ENCODE measurements at places on chromosomes 3 and 15. TPM values are rescaled to one million over a fixed set of nuclear protein-coding genes. Genes with fewer than 3 reads are reported as not detected.

- no peak for DNase-seq
Measured at GRCh38 chr3:17905996-17906395, 163.6 kb upstream of the TBC1D5 start.

- DNase-seq = no peak
Measured at GRCh38 chr3:4011166-4011565, 211.9 kb downstream of the LRRN1 start.

DNA sequence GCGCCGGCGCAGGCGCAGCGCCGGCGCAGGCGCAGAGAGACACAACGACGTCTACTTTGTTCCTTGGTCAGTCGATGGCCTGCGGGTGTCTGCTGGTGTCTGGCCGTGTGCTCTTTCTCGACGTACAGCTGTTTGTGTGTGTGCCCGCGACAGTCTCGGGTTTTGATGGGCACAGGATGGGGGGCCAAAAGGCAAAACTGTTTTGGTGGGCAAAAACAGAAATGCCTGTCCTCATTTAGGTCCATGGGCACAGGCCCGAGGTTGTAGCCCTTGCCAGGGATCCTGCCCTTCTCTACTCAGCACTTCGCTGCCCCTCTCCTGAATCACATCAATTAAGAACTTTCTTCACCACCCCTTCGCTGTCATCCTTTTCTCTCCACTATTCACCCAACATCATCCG lies 184.8 kb upstream of the CHL1 start:
- DNase-seq = no peak

DNA sequence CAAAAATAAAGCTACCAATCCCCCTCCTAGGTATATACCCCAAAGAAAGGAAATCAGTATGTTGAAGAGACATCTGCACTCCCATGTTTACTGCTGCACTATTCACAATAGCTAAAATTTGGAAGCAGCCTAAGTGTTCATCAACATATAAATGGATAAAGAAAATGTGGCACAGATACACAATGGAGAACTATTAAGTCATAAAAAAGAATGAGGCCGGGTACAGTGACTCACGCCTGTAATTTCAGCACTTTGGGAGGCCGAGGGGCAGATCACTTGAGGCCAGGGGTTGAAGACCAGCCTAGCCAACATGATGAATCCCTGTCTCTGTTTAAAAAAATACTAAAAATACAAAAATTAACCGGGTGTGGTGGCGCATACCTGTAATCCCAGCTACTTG lies 10.0 kb upstream of the PTPN9 start:
- no peak for DNase-seq

- DNase-seq = no peak
Measured at GRCh38 chr3:63960048-63960711, 48.0 kb upstream of the SCAANT1 start.

DNA sequence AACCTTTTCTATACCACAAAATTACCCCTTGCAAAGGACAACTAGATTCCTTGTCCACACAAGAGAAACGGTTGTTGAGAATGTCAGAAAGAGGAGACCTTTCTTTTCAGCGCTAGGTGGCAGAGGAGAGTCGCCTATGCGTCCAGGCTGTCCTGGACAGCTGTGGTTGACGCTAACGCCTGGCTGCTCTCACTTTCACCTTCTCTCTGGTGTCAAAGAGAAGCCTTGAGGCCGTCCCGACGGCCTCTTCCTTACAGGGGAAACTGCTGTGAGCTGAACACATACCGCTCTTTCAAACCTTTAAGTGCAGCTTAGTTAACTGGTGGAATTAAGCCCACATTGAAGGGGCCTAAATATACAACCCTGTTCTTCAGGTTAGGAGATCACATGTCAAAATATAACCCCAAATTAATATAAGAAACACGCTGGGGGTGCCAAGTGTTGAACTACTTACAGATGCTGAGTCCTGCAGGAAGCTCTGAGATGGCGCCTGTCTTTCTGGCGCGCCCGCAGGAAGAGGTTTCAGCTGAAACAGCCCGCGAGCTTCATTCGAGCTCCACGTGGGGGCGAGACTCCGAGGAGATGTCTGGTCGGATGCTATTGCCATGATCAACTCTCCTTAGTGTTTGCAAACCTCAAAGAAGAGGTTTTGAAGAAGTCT lies 26.1 kb upstream of the KBTBD8 start:
- peak; percentile 87 for DNase-seq

GRCh38 chr3:51544011-51544775 lies 5.7 kb downstream of the RAD54L2 start:
- DNase-seq = no peak

The MEIS2 gene
- total RNA-seq = 50.9 TPM
